ENCODE measurements at places on chromosomes 6 and 20. TPM values are rescaled to one million over a fixed set of nuclear protein-coding genes. Genes with fewer than 3 reads are reported as not detected.

Gene EYS
- total RNA-seq, result 0.24 TPM

GRCh38 chr20:48102931-48103660 is 317.8 kb upstream of the SULF2 start:
- no peak for DNase-seq

Gene SMOC2
- total RNA-seq, result 37.2 TPM

GRCh38 chr6:90387826-90388225 is 91.2 kb upstream of the BACH2 start:
- no peak for DNase-seq

Gene SPATA25
- total RNA-seq, result 3.3 TPM

- DNase-seq, result no peak
Observed at GRCh38 chr20:57566399-57566798, 5.5 kb downstream of the PCK1 start.

- no peak for DNase-seq
Observed at GRCh38 chr6:113750151-113750855, 106.8 kb upstream of the MARCKS start.

- peak; percentile 84 for DNase-seq
Observed at GRCh38 chr6:148999929-149000468, 253.2 kb downstream of the UST start.

- DNase-seq, result no peak
Observed at GRCh38 chr20:61562897-61563504, 310.9 kb downstream of the CDH4 start.
